Activated T-cell treated with anti-CD3 and anti-CD28 coated beads, Interleukin-2, amount 50 U/mL, for 24 hours (primary cell): ENCODE measurements at places on chromosomes 2 and 18.
A peak's percentile ranks its signal among the peaks of the same experiment; 100 is the strongest.

GRCh38 chr18:49051311-49051967, 100.7 kb upstream of the SMAD7 start:
- no peak for DNase-seq

DNA sequence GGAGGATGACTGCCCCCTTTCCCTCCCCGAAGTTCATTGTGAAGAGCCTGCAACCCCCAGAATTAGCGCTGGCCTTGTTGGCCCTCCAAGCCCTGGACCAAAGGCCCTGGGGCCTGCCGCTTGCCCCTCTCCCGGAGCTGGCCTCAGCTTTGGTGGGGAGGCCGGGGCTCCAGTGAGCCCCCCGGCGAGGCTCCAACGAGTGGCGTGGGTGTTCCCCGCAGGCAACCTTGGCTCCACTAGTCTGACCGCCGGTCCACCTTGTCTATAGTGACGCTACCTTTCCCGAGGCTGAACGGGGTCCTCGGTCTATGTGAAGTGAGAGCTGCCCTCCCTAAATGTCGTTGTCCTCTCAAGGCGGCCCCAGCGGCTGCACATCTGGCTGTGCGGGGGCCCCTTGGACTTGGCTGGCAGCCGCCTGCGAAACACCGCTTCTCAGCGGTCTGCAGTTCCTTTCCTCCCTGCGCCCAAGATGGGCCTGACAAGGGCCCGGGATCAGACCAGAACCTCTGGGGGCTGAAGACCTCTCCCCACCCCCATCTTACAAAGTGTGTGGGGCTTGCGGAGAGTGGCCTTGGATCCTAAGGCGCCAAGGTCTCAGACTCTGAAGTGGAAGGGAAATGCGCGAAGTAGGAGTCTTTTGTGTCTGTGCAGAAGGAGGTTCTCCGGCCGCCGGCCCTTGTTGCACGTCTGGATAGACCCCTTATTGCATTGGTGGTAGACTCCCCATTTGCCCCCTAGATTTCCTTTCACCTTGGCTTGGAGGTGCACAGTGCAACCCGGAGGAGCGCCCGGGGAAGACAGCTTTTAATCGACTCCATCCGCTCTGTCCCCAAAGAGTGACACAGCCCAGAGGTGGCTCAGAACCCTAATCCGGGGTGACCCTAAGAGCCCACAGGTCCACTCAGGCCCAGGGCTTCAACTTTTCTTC, 3.9 kb upstream of the HOXD10 start:
- peak; percentile 28 for DNase-seq

DNA sequence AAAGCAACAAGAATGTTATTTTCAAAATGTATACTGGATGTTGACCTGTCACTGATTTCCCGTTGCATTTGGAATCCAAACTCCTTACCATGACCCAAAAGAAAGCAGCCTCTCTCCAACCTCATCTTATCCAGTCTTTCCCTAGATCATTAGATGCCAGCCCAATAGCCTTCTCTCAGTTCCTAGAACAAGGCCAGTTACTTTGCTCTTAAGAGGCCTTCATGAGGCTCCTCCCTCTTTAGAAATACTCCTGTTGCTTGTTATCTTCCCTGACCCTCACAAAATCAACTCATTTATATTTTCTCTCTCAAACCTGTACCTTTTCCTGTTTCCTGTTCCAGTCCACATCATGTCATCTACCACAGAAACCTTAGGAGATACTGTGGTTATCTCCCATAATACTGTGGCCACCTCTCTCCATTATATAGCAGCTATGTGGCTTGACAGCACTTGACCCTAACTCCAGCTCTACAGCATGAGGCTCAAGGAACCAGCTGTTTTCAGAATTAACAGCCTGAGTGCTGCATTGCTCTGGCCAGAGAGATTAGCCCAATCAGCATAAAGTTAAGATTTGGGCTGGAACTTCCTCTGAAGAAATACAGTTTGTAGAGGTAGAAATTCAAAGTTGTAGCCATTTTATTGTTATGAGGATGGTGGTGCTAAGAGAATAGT, 22.8 kb downstream of the SRBD1 start:
- no peak for DNase-seq

- DNase-seq, result no peak
Measured at GRCh38 chr2:21250673-21251072, 126.9 kb downstream of the TDRD15 start.

DNA sequence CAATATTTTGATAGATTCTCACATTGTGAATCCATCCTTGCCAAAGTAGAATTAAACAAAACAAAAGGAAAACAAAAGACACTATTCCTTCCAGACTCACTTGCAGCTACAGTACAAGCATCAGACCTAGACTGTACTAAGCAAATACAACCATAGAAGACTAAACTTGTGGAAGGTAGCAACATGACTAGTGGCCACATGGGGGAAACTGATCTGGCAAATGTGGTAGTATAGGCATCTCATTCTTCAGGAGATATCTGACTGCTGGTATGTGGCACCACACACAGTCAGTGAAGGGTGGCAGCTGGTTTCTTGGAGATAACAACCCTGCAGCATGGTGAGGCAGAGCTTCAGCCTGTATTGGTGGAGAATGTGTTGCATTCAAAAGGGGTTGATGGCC, 81.0 kb upstream of the ACVR2A start:
- DNase-seq, result no peak

DNA sequence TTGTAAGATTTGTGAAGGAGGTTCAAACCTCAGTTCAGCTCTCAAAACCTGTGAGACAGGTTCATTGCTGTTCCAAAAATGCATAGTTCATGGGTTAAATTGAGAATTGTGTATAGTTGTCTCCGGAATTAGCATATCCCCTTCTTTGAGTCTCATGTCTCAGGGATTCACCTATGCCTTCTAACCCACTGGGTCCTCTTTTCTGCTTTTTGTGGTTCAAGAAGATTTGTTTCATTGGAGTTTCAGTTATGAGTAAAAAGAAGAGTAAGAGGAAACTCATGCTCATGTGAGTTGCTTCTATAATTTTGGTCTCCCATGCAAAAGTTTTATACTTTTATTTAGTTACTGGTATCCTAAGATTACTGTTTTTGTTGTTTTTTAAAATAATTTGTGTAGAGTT, 1219.8 kb upstream of the ZEB2 start:
- DNase-seq, result no peak

DNA sequence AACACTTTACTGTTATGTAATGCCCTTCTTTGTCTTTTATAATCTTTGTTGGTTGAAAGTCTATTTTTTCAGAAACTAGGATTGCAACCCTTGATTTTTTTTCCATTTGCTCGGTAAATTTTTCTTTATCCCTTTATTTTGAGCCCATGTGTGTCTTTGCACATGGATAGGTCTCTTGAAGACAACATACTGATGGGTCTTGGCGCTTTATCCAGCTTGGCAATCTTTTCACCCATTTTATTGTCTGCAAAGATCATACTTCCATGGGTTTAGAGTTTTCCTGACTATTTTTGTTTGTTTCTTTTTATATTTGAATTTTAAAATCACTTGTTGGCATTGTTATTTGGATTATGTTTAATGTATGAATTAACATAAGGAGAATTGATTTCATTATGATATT, 27.0 kb downstream of the ACOXL start:
- DNase-seq, result no peak

DNA sequence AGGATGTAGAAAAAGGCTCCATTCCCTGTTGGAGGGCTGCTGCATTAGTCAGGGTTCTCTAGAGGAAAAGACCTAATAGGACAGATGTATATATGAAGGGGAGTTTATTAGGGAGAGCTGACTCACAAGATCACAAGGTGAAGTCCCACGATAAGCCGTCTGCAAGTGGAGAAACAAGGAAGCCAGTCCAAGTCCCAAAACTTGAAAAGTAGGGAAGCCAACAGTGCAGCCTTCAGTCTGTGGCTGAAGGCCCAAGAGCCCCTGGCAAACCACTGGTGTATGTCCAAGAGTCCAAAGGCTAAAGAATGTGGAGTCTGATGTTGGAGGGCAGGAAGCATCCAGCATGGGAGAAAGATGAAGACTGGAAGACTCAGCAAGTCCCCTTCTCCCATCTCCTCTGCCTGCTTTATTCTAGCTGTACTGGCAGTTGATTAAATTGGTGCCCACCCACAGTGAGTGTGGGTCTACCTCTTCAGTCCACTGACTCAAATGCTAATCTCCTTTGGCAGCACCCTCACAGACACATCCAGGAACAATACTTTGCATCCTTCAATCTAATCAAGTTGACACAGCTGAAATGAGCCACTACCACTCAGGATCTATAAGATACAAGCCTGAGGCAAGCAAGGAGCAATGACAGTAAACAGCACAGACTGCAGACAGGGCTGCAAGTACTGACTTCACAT, 30.0 kb upstream of the ATG16L1 start:
- DNase-seq, result no peak

DNA sequence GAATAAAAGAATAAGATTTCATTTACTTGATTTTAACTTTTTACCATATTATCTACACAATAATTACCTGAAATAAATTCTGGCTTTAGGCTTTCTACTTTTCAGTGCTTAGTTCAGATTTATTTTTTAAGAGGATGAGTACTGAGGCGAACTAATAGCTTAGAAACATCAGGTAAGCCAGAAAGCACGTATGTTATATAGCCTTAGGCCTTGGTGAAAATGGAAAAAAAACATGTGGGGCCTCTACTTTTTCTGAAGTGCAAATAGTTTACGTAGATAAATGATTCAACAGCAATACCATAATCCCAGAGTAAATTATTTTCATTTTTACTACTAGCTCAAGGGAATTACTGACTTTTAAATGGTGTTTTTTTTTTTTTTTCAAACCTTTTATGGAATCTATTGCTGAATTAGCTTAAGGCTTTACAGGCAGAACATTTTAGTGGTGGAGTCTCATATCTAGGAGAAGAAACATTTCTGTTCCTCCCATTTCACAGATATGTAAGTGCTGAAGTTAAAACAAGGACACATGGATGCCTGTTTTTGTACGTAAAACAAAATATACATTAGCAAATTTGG, 6.2 kb downstream of the CPS1 start:
- DNase-seq, result no peak

DNA sequence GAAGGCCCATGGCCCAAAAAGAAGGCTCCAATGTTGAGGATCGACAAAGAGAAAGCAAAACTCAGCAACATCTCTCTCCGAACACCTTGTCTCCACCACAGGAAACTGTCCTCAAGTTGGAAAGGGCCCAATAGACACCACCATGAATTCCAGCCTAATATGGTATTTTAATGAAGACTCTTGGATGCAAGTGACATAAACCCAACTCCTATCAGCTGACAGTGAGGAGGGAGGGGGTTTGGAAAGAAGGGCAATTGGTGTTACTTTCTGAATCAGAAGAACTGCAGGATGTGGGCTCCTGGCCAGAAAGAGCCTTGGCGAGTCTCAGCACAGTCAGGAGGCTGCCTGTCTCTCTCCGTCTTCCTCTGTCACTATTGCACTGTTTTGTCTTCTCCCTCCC, 40.3 kb upstream of the SIGLEC15 start:
- no peak for DNase-seq

DNA sequence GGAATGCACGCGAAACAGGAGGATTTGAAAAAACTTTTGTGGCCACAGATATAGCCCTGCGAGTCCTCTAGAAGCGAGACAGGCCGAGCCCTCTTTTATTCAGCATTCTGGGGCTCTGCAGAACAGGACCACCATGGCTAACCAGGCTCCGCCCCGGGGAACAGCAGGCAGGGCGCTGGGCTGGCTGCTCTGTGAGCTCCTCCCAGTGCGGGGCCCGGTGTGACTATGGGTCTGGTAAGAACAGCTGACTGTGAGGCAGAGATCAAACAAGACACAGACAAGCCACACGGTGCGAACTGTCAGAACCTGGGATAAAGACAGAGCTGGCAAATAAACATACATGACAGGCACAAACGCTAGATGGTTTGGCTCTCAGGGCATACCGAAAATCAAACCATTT, 15.5 kb downstream of the PXDN start:
- no peak for DNase-seq

- DNase-seq, result no peak
Measured at GRCh38 chr2:217979151-217979811, 23.5 kb downstream of the TNS1 start.

GRCh38 chr2:41880561-41881243, 167.1 kb upstream of the PKDCC start:
- no peak for DNase-seq

- no peak for DNase-seq
Measured at GRCh38 chr2:72031346-72032110, 116.1 kb downstream of the CYP26B1 start.

GRCh38 chr2:79899196-79899595, 386.3 kb downstream of the CTNNA2 start:
- no peak for DNase-seq

DNA sequence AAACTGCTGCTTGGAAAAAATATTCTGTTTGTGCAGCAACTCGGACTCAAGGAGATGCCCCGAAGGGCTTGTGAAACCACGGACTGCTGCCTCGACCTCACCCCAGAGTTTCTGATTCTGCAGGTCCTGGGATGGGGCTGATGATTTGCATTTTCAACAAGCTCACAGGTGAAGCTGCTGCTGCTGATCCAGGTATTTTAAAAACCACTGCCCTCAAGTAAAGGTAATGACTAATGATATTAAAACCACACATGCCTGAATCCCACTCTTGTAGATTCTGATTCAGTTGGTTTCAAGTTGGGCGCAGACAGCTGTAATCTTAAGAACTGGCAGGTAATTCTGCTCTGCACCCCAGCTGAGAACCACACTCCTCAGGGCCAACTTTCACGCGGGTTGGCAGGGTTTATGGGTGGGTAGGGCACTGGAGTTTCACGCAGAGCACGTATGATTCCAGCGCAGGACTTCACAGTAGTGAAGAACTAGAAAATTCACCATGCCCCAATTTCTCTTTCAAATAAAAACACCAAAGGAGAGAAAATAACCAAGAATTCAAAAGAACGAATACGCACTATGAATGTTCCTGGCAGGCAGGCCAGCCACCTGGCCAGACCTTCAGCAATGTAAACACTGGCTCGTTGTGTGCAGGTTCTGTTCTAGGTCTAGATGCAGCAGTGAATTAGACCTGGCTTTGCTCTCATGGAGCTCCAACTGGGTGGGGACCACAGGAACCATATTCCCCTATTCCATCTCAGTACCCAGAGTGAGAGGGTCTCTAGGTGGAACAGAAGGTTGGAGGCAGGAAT, 74.6 kb upstream of the ZFP36L2 start:
- DNase-seq, result no peak

- DNase-seq, result no peak
Measured at GRCh38 chr18:11118051-11118766, 31.2 kb downstream of the PIEZO2 start.

- DNase-seq, result no peak
Measured at GRCh38 chr18:78986018-78986481, 6.4 kb downstream of the SALL3 start.

GRCh38 chr2:68365087-68365486, at the start of gene PLEK:
Gene PLEK (plus strand): TSS chr2:68365282. CDS start chr2:68365352, 70 bp downstream.
- DNase-seq, result no peak

DNA sequence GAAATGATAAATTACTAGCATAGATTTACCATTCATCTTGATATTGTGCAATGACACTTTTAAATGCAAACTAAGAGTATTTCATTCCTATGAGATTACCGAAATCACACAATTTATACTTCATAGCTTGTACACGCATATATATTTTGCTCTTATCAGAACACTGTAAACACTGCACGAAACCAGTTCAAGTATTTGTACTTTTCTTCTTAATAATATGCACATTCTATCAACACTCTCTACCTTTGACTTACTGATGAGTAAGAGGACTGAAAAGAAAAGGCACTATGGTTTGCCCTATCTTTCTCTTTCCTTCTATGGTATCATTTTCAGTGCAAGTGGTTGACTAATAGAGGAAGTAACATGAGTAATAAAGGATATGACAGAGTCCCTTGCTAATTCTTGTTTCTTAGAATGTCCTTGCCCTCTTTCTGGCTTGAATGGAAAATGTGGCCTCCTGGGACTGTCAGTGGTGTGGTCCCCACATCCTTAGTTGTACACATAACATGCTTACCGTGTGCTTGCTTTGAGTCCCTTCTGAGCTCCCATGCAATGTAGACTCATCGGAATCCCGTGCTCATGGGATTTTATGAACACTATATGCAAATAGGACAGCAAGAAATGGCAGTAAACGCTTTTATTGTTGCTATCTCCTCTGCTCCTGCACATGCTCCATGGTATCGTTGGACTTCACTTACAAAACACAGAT, 363.5 kb upstream of the TNP1 start:
- DNase-seq, result peak; percentile 42
